ENCODE measurements at places on chromosomes 7 and 10.
A peak's percentile ranks its signal among the peaks of the same experiment; 100 is the strongest.

DNA sequence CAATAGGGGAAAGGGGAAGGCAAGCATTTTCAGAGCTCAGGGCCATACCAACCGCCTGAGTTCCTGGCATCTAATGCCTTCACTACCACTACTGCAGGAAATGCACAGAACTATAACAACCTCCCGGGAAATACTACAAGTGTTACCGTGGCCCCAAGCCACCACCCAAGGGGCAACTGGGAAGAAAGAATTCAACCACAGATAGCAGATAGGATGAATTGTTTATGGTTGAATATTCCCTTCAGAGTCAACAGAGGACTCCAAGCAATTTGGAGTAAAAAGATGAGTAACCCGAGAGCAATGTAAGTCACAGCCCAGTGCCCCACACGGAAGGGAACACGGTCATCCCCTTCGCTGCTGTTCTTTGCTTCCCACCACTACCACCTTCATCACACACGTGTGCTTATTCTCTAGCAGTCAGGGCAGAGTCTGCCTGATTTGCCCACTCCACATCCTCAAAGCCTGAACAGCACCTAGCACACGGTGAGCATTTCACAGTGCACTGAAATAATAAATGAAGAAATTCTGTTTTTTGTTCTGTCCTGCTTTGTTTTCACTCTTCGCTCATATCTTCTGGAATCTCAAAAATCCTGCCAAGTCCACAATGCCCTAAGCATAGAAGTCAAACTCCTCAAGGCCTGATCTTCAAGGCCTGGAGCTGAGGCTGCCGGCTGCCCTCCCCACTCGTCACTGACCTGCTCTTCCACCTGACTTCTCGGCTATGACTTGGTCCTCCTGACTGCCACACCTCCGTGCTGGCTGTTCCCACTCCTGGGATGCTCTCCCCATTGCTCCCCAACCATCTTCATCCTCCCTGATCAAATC lies 221.1 kb downstream of the KCNMA1 start:
- H3K36me3 ChIP-seq: no peaks in the 10 kb centered on the region
- peak overlapping the region; percentile 93 for H3K27ac ChIP-seq
- no peak overlapping the region for H3K4me3 ChIP-seq
- H3K4me1 ChIP-seq: peaks cover 89% of the 10 kb centered on the region
- no peaks in the 10 kb centered on the region for H3K27me3 ChIP-seq

GRCh38 chr7:100706672-100707311 lies 871 bp downstream of the POP7 start:
- H3K4me3 ChIP-seq: peak overlapping the region; percentile 99
- no peak overlapping the region for H3K27ac ChIP-seq
- H3K4me1 ChIP-seq: peaks cover 10% of the 10 kb centered on the region
- no peak for DNase-seq
- no peaks in the 10 kb centered on the region for H3K27me3 ChIP-seq

DNA sequence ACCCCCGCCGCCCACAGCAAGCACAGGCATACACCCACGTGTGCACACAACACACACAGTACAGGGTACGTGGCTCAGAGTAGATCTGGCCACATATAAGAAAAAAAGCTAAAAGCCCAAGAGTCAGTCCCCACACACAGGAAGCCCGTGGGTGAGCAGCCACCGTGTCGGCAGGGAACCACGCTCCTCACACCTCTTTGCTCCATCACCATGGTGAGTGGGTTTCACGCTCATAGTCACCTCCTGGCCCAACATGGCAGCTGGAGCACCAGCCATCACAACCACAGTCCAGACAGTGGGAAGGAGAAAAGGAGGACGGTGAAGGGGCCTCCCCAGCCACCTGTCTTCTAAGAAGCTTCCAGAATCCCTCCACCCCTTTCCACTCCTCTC lies 76.0 kb upstream of the PDGFA start:
- DNase-seq: no peak
- H3K36me3 ChIP-seq: no peaks in the 10 kb centered on the region
- no peak overlapping the region for H3K4me3 ChIP-seq
- H3K4me1 ChIP-seq: peaks cover 42% of the 10 kb centered on the region
- H3K27ac ChIP-seq: no peak overlapping the region

GRCh38 chr7:148903504-148903903 lies 19.4 kb upstream of the EZH2 start:
- H3K27ac ChIP-seq: no peak overlapping the region
- no peak for DNase-seq
- no peaks in the 10 kb centered on the region for H3K36me3 ChIP-seq
- H3K27me3 ChIP-seq: no peaks in the 10 kb centered on the region

- no peak overlapping the region for H3K27ac ChIP-seq
- peaks cover 61% of the 10 kb centered on the region for H3K36me3 ChIP-seq
- no peaks in the 10 kb centered on the region for H3K27me3 ChIP-seq
- DNase-seq: no peak
These were observed 17.6 kb downstream of the SLF2 start for GRCh38 chr10:100930368-100930767.

DNA sequence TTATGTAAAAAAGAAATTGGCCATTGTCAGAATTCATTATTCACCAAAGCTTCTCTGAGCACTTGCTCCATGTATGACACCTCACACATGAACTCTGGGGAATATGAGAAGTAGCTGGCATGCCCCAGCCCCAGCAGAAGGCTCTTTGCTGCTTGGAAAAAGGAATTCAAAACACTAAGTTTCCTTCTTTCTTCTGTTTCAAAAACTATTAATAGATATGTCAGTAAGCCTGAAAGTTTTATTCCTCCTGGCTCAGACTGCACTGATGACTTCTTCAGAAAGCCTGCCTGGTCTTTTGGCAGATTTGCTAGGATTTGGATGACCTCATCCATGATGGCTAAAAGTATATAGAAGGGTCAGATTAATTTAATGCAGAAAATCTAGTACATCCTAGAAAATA lies 511.0 kb downstream of the GFRA1 start:
- H3K4me3 ChIP-seq: no peak overlapping the region
- H3K27me3 ChIP-seq: no peaks in the 10 kb centered on the region
- no peaks in the 10 kb centered on the region for H3K4me1 ChIP-seq

DNA sequence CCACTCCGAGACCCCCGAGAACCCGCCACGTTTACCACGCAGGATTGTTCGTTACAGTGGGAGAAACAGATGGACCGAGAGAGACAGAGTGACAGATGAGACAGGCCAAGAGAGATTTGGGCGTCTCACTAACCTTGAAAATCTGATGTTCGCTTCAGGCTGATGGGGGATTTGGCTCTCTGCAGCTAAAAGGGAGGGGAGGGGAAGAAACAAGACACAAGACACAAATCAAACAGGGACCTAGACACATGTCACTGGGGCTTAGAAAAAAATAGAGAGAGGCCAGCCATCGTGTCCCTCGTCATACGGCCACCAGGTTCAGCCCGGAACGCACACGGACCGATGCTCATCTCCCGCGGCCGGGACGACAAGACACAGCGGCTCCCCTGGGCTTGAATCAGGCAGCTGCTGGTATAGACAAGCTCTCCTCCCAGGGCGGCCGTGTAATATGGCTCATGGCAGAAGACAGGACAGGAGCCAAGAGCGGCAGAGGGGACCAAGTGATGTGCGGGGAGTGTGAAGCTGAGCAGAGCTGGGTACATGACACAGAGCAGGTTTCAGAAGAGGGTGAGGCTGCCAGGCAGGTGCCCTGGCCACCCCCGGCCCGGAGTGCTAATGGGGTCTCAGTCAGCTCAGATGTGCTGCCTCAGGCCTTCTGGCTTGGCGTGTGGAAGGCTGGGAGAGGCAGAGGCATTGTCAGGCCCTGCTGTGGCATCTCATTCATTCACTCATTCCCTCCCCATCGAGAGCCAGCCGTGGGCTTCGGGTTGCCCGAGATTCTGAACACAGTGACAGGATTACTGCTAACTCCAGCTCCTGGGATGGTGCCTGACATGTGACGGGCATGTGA lies 88.5 kb upstream of the GNA12 start:
- H3K36me3 ChIP-seq: no peaks in the 10 kb centered on the region
- peaks cover 4% of the 10 kb centered on the region for H3K27me3 ChIP-seq
- H3K4me1 ChIP-seq: no peaks in the 10 kb centered on the region
- DNase-seq: no peak
- no peak overlapping the region for H3K4me3 ChIP-seq

Data from ascending aorta (tissue), 2 donors.